ENCODE measurements at places on chromosomes 3 and 15. TPM values are rescaled to one million over a fixed set of nuclear protein-coding genes. Genes with fewer than 3 reads are reported as not detected.

DNA sequence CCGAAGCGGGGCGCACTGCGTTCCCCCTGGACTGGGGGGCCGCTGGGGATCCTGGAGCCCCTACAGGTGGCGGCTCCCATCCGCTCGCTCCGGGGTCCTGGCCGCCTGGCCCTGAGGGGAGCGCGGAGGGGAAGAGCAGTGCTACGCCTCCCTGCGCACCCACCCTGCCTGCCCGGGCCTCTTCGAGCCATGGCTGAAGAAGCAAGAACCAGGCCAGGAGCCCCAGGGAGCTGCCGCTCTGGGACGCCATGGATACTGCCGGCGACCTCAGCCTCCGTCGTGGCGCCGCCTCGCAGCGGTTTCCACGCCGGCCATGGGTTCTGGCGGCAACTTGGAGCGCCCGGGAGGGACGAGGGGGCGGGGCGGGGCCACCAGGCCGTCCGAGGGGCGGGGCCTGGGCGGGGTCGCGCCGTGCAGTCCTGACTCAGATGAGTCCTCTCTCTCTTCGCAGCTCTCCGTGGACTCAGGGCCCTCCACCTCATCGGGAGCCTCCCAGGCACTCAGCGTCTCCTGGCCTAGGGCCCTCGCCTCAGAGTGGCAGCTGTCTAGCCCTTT is 50.9 kb downstream of the MYL3 start:
- H3K4me3 ChIP-seq, result peak overlapping the region; percentile 50
- peaks cover 12% of the 10 kb centered on the region for H3K4me1 ChIP-seq
- no peaks in the 10 kb centered on the region for H3K36me3 ChIP-seq
- no peak overlapping the region for H3K27ac ChIP-seq

DNA sequence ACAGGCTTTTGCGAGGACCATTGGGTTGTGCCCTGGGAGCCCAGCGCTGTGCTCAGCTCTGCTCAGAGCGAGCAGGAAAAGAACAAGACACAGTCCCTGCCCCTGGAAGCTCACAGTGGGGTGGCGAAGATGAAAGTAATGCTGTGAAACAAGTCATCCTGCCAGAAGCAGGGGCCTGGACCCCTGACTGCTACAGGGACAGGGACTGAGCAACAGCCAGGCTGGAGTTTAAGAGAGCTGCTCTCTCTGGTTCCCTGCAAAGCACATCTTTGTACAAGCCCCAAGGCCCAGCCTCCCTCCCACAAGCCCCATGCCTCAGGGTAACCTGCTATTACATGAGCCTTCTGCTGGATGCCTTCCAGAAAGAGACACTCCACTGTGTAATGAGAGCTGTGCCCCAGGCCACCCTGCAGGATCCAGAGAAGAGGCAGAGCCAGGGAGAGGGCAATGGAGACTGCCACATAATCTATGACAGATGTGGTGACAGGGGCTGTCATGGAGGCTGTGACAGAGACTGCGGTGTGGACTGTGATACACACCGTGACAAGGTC is 7.1 kb upstream of the HCN4 start:
- peaks cover 11% of the 10 kb centered on the region for H3K27me3 ChIP-seq
- no peak for DNase-seq
- peaks cover 7% of the 10 kb centered on the region for H3K4me1 ChIP-seq
- H3K36me3 ChIP-seq, result no peaks in the 10 kb centered on the region
- no peak overlapping the region for H3K4me3 ChIP-seq
- no peak overlapping the region for H3K27ac ChIP-seq

DNA sequence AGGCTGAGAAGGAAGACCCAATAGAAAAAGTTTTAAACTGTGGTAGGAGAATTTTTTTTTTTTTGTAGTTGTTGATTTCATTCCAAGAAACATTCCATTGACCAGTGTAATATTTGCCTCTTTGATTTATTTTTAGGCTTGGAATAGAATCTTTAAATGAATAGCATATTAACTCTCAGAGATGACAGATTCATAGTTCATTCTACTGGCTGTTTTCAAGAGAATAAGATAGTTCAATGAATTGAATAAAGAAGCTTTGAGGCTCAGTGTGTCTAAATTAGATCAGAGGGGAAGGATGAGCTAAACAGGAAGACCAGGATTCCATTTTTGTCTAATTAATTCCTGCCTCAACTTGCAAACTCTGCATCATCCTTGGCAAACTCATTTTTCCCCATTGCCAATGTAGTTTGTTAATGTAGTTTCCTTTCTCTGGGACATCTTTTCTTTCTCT is 98.4 kb downstream of the NAALADL2 start:
- no peak for DNase-seq
- peak overlapping the region; percentile 64 for H3K27ac ChIP-seq
- no peaks in the 10 kb centered on the region for H3K36me3 ChIP-seq
- H3K27me3 ChIP-seq, result no peaks in the 10 kb centered on the region

- H3K27me3 ChIP-seq, result no peaks in the 10 kb centered on the region
- DNase-seq, result no peak
- peaks cover 15% of the 10 kb centered on the region for H3K4me1 ChIP-seq
- H3K4me3 ChIP-seq, result no peak overlapping the region
- H3K27ac ChIP-seq, result no peak overlapping the region
Observed at GRCh38 chr3:148598619-148599018, 99.1 kb upstream of the AGTR1 start.

DNA sequence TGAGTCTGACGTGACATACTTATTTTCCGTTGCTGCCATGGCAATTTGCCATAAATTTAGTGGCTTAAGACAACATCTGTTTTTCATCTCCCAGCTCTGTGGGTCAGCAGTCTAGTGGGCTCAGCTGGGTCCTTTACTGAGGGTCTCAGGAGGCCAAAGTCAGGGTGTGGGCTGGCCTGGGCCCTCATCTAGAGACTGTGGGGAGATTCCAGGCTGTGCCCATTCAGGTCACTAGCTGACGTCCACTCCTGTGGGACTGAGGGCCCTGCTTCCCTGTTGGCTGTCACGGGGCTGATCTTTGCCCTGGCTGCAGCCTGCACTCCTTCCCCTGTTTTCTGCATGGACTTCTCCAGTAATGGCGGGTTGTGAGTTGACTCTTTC is 19.1 kb downstream of the FGD5 start:
- H3K36me3 ChIP-seq, result no peaks in the 10 kb centered on the region
- H3K4me3 ChIP-seq, result no peak overlapping the region
- peaks cover 11% of the 10 kb centered on the region for H3K4me1 ChIP-seq
- H3K27me3 ChIP-seq, result no peaks in the 10 kb centered on the region
- H3K27ac ChIP-seq, result peak overlapping the region; percentile 55

DNA sequence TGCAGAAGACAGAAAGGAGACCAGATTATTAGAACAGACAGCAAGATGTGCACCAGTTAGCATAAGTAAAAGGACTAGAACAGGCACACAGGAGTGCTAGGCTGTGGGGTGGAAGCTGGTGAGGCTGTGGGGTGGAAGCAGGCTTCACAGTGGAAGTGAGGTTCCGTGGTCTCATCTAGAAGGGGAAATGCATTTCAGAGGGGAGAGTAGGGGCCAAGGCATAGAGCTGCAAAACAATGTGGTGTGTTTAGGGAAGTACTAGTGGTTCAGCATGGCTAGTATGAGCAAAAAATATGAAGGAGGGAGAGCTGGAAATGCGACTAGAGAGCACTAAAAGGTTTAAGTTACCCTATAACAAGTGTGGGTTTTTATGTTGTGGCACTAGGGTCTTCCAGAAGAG is 6.5 kb downstream of the POPDC2 start:
- no peak for DNase-seq
- H3K4me1 ChIP-seq, result peaks cover 54% of the 10 kb centered on the region
- no peak overlapping the region for H3K4me3 ChIP-seq
- H3K27ac ChIP-seq, result peak overlapping the region; percentile 12
- H3K36me3 ChIP-seq, result peaks cover 4% of the 10 kb centered on the region
- H3K27me3 ChIP-seq, result no peaks in the 10 kb centered on the region

GRCh38 chr3:146350852-146351251 is 99.9 kb upstream of the PLSCR4 start:
- no peaks in the 10 kb centered on the region for H3K36me3 ChIP-seq
- H3K4me1 ChIP-seq, result no peaks in the 10 kb centered on the region
- no peaks in the 10 kb centered on the region for H3K27me3 ChIP-seq
- no peak overlapping the region for H3K27ac ChIP-seq
- DNase-seq, result no peak
- no peak overlapping the region for H3K4me3 ChIP-seq

DNA sequence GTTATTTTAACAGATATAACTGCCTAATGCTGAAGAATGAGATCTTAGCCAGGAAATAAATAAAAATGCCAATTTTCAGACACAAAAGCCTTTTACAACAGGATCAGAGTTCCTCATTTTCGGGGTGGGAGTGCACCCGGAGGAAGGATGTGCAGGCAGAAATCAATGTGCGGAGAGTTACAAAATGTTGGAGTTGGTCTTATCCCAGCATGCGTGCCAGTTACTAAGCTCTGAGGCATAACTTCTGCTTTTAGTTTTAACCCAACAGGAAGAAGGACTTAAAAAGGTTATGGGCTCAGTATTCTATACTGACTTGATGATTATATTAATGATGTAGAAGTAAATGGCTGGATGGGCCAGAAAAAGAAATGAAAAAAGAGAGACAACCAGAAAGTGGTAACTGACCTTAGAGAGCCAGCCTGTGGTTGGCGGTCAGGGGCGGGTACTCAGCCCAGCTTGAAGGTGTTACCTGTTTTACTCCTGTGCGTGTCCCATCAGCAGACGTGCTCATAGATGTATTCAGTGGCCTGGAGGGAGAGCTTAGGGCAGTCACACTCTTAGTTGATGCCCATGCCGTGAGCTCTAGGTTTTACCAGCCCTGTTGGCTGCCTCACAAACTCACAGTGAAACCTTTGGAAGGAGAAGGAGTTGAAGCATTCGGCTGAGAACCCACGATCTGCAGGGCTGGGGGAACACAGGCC is 164.7 kb downstream of the SV2B start:
- no peak overlapping the region for H3K4me3 ChIP-seq
- peaks cover 9% of the 10 kb centered on the region for H3K4me1 ChIP-seq
- H3K27me3 ChIP-seq, result no peaks in the 10 kb centered on the region
- peak overlapping the region; percentile 76 for H3K27ac ChIP-seq

GRCh38 chr15:90553248-90553745 is 23.6 kb downstream of the CRTC3 start:
- H3K36me3 ChIP-seq, result no peaks in the 10 kb centered on the region
- H3K4me3 ChIP-seq, result no peak overlapping the region
- no peaks in the 10 kb centered on the region for H3K27me3 ChIP-seq

- H3K36me3 ChIP-seq, result no peaks in the 10 kb centered on the region
- H3K27me3 ChIP-seq, result no peaks in the 10 kb centered on the region
- H3K27ac ChIP-seq, result peak overlapping the region; percentile 92
- DNase-seq, result no peak
- peaks cover 89% of the 10 kb centered on the region for H3K4me1 ChIP-seq
Observed at GRCh38 chr3:188257384-188258026, 103.5 kb downstream of the LPP start.

Gene SAMD7
- not detected for total RNA-seq

Gene TJP1
- total RNA-seq, result 134 TPM

Gene FSD2
- not detected for total RNA-seq

Data from sigmoid colon (tissue), 7 donors.